ENCODE measurements at places on chromosomes 1 and 21. TPM values are rescaled to one million over a fixed set of nuclear protein-coding genes. Genes with fewer than 3 reads are reported as not detected.

DYNLT4 gene
- not detected for polyA plus RNA-seq

USH2A gene
- not detected for polyA plus RNA-seq

GBP1 gene
- 6.4 TPM for polyA plus RNA-seq

PTPN22 gene
- polyA plus RNA-seq: 38.1 TPM

DNAI4 gene
- polyA plus RNA-seq: 2.6 TPM

CCDC27 gene
- not detected for polyA plus RNA-seq

NR0B2 gene
- polyA plus RNA-seq: not detected

NBPF4 gene
- polyA plus RNA-seq: not detected

TNNT2 gene
- not detected for polyA plus RNA-seq

SMIM1 gene
- polyA plus RNA-seq: 0.82 TPM

VWA5B1 gene
- polyA plus RNA-seq: not detected

CELA2A gene
- polyA plus RNA-seq: not detected

KIF14 gene
- not detected for polyA plus RNA-seq

AMY1C gene
- polyA plus RNA-seq: not detected

RHBDL2 gene
- not detected for polyA plus RNA-seq

PAX7 gene
- polyA plus RNA-seq: not detected

PRRX1 gene
- not detected for polyA plus RNA-seq

TRPM2 gene
- 3.9 TPM for polyA plus RNA-seq

CCDC185 gene
- not detected for polyA plus RNA-seq

NBPF3 gene
- 0.43 TPM for polyA plus RNA-seq

HNRNPR gene
- polyA plus RNA-seq: 221 TPM

FTCD gene
- polyA plus RNA-seq: not detected

ACTA1 gene
- polyA plus RNA-seq: not detected

ELF3 gene
- polyA plus RNA-seq: not detected

CD2 gene
- 0.42 TPM for polyA plus RNA-seq

ZNF670 gene
- polyA plus RNA-seq: 1.8 TPM

Measured in naive B cell (primary cell).